ENCODE measurements at places on chromosomes 13 and 19.

GRCh38 chr19:53909471-53910169 lies 542 bp downstream of the CACNG7 start:
- no peak for DNase-seq

DNA sequence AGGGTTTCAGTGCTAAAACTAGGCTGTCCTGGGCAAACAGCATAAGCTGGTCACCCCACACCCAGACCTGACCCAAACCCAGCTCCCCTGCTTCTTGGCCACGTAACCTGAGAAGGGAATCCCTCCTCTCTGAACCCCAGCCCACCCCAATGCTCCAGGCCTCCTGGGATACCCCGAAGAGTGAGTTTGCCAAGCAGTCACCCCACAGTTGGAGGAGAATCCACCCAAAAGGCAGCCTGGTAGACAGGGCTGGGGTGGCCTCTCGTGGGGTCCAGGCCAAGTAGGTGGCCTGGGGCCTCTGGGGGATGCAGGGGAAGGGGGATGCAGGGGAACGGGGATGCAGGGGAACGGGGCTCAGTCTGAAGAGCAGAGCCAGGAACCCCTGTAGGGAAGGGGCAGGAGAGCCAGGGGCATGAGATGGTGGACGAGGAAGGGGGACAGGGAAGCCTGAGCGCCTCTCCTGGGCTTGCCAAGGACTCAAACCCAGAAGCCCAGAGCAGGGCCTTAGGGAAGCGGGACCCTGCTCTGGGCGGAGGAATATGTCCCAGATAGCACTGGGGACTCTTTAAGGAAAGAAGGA lies 2.8 kb downstream of the PPP1R12C start:
- DNase-seq, result no peak

GRCh38 chr13:57846600-57847173 lies 215.1 kb downstream of the PCDH17 start:
- no peak for DNase-seq

DNA sequence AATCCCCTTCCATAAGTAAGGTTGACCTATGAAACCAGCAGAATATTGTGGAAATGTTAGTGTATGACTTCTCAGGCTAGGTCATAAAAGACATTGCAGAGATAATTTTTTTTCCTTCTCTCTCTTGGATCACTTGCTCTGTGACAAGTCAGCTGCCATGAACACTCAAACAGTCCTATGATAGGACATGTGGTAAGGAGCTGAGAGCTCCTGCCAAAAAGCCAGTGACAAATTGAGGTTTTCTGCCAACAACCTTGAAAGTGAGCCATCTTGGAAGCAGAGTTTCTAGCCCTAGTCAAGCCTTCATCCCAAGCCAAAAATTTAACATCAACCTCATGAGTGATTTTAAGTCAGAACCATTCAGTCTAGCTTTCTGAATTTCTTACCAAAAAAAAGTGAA lies 270.9 kb upstream of the NBEA start:
- DNase-seq, result no peak
